WTC11 (cell line): ENCODE measurements at places on chromosomes 16 and 17. TPM values are rescaled to one million over a fixed set of nuclear protein-coding genes. Genes with fewer than 3 reads are reported as not detected.

The MYH3 gene
- 1.5 to 2.6 TPM (median 1.6 TPM) in 3 replicates for total RNA-seq

The ZG16B gene
- not detected in 3 replicates for total RNA-seq

- H3K4me1 ChIP-seq, result no peaks in the 10 kb centered on the region
- no peak for DNase-seq
- no peak overlapping the region for H3K4me3 ChIP-seq
These were observed 238.6 kb downstream of the CDH13 start for GRCh38 chr16:82865412-82865811.

The CORO6 gene
- total RNA-seq, result 6.4 to 8.9 TPM (median 7.5 TPM) in 3 replicates
